Activated CD4-positive, CD25-positive, alpha-beta regulatory T cell (primary cell): ENCODE measurements at places on chromosomes 2 and 18.

- no peak for DNase-seq
Observed at GRCh38 chr18:6414723-6415417, at the start of gene L3MBTL4. L3MBTL4 (minus strand) TSS chr18:6414911; CDS start chr18:6311625, 103,286 bp downstream.

DNA sequence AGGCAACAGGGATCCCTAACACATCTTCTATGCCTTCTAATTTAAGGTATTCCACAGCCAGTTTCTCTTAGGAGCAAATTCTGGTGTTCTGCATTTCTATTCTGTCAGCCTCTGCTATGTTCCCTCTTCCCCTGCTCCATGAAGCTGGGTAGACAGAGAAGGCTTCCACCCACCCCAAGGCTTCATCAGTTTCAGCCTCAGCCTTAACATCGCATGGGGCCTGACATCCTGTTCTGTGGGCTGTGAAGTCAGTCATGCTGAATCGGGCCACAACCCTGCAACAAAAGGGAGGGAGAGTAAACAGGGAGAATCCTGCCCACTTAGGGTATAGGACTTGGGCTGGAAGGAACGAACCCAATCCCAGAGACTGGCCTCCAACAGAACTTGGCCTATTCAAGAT is 70.6 kb upstream of the PPM1B start:
- DNase-seq: no peak

DNA sequence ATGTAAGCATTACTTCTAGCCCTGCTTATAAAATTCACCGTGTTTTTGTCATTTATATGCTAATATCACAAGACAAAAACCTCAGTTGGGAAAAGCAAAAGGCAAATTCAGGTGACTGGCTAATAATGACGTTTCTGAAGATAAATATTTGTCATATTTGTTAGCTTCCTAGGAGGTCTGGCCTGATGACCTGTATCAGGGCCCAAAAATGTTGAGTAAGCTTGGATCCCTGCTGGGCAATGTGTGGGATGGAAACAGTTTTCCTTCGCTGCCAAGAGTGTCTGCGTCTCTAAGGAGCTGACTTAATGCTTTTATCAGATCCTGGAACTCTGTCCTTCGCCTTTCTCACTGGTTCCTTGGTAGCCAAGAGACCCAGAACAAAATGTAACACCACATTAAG is 230.1 kb upstream of the PXDN start:
- no peak for DNase-seq

DNA sequence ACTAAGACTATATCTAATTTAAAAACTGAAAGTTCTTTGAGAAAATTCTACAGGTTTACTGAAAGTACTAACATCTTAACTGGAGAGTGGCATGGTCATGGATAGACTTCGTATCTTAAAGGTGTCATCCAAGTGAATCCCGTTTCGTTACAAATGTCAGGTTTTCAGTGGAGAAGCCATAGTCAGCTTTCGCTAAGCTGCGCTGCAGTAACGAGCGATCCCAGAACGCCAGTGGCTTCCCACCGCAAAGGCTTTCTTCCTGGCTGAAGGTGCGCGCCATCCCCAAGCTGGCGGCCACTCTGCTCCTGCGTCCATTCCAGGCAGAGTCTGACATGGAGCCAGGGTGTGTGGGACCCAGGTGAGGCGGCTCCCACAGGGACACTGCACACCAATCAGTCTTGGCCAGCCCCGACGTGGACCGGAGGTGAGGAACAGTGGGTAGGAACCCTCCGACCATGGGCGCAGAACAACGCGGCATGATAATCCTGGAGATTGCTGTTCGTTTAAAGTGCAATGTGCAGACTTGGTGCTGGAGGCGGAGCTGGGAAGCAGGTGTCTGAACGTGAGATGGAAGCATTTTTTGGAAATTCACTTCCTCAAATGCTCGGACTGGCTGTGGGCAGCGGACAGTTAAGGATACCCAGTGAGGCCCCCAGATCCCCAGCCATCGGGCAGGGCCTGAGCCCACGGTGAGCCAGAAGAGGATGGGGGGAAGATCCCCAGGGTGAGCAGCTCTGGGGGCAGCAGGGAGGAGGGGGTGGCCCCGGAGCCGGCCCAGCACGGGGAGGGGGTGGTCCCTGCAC is 27.8 kb upstream of the KCNG2 start:
- DNase-seq: no peak

GRCh38 chr2:127535422-127535901 is at the start of gene MYO7B:
MYO7B (plus strand) TSS chr2:127535683; CDS start chr2:127559723, 24,040 bp downstream.
- no peak for DNase-seq
